Psoas muscle (tissue), 8 donors: ENCODE measurements at places on chromosomes 5 and 9.
A peak's percentile ranks its signal among the peaks of the same experiment; 100 is the strongest.

DNA sequence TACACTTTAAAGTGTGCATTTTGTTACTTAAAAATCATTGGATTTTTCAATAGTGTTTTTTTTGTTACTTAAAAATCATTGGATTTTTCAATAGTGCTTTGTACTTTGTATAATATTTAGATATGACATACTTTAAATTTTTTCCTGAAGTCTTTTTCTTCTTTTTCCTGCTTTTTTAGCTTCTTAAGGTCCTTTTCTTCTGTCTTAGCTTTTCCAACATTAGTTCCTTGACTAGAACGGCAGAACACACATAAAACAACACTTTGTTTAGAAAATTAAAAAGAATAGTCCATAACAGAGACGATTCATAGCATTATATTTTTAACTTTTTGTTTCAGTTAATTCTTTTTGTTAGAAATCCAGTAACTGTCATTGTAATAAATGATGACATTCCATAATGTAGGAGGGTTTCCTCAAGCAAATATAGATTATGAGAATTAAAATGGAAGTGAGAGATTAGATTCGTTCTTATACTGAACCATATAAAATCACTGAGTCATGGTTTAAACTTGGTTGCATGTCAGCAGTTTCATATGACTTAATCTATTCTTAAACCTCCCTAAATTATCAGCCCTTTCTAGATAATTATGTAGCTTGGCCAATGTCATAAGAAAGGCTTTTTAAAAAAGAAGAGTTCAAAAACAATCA, 45.3 kb upstream of the RICTOR start:
- H3K27me3 ChIP-seq: no peaks in the 10 kb centered on the region
- no peaks in the 10 kb centered on the region for H3K4me1 ChIP-seq
- no peak for DNase-seq
- H3K36me3 ChIP-seq: no peaks in the 10 kb centered on the region
- peak overlapping the region; percentile 24 for H3K4me3 ChIP-seq

GRCh38 chr5:72281764-72282499, 38.1 kb downstream of the MRPS27 start:
- H3K36me3 ChIP-seq: peaks cover 9% of the 10 kb centered on the region
- no peaks in the 10 kb centered on the region for H3K27me3 ChIP-seq
- peak overlapping the region; percentile 25 for H3K27ac ChIP-seq
- no peak for DNase-seq

GRCh38 chr5:17129093-17129849, 88.2 kb upstream of the BASP1 start:
- no peaks in the 10 kb centered on the region for H3K4me1 ChIP-seq
- H3K27me3 ChIP-seq: no peaks in the 10 kb centered on the region
- no peak overlapping the region for H3K27ac ChIP-seq
- no peak overlapping the region for H3K4me3 ChIP-seq

GRCh38 chr5:172550996-172551395, 90.1 kb upstream of the NEURL1B start:
- peaks cover 2% of the 10 kb centered on the region for H3K27me3 ChIP-seq
- no peak overlapping the region for H3K4me3 ChIP-seq
- no peaks in the 10 kb centered on the region for H3K36me3 ChIP-seq
- DNase-seq: no peak
- H3K4me1 ChIP-seq: no peaks in the 10 kb centered on the region

GRCh38 chr5:143362664-143363227, 40.7 kb downstream of the NR3C1 start:
- DNase-seq: no peak
- no peaks in the 10 kb centered on the region for H3K36me3 ChIP-seq
- no peak overlapping the region for H3K4me3 ChIP-seq
- H3K4me1 ChIP-seq: peaks cover 66% of the 10 kb centered on the region
- no peak overlapping the region for H3K27ac ChIP-seq

DNA sequence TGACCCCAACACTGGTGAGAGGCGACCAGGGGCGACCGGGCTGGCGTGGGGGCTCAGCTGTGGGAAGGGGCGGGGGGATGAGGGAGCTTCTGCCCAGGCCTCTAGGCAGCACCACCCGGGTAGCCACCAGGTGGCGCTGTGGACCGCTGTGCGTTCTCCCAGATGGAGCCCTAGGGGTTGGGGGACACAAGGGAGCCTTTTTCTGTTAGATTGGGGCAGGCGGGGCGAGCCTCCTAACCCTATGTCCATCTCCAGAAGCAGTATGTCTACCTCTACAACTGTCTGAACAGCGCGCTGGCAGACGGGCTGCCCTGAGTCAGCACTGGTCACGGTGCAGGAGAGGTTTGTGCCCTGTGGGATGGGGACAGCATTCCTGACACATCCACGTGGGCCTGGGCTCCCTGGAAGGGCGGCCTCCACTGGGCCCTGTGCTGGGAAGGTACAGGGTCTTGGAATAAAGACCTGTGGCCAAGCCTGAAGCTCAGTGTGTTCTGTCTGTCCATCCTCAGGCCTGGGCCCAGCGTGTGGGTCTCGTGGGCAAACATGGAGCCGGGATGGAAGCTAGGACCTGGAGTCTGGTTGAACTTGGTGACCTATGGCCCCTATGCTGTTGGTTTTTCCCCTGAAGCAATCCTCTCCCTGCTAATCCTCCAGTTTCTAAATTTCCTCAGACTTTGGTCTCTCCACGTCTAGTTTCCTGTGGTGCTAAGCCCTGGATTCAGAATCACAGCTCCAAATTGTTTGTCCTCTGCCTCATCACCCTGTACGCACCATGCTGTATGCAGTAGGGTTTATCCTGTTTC, 23.1 kb upstream of the SPTLC1 start:
- no peaks in the 10 kb centered on the region for H3K36me3 ChIP-seq
- DNase-seq: peak; percentile 78
- no peaks in the 10 kb centered on the region for H3K4me1 ChIP-seq
- peaks cover 11% of the 10 kb centered on the region for H3K27me3 ChIP-seq
- H3K4me3 ChIP-seq: no peak overlapping the region

DNA sequence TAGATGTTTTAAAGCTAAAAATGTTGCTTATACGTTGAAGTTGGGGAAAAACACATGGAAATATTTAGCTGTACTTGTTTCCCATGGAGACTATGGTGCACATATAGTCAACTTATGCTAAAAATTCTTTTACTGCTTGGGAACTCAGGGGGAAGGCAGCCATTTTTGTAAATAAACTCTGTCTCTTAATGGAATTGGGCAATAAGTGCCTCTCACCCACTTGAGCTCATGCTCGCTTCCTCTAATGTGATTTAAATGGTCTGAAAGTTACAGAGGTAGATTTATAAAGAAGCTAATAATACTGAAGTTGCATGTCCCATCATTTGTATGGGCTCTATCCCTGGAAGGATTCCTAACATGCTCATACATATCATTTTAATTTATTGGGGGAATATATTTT, 523.8 kb downstream of the RASEF start:
- no peaks in the 10 kb centered on the region for H3K27me3 ChIP-seq
- no peak for DNase-seq
- no peaks in the 10 kb centered on the region for H3K4me1 ChIP-seq
- H3K4me3 ChIP-seq: no peak overlapping the region
- H3K27ac ChIP-seq: no peak overlapping the region
- no peaks in the 10 kb centered on the region for H3K36me3 ChIP-seq

DNA sequence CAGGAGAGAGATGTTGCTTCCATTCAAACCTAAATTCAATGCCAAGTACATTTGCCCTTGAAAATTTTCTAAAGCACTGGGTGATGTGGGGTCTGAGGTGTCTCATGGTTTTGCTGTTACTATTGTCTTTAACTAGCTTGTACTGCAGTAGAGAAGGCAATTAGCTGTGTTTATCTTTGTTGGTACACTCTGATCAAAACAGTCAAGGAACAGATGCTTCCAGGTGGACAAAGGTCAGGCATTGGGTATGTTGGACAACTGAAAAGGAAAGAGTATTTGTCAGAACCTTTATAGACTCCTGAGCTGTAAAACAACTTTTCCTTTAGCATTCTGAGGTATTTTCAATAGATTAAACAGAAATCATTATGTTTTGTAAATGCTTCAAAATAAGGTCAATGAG, 2228.7 kb upstream of the WWC1 start:
- H3K4me3 ChIP-seq: no peak overlapping the region
- H3K4me1 ChIP-seq: no peaks in the 10 kb centered on the region
- no peak overlapping the region for H3K27ac ChIP-seq
- H3K27me3 ChIP-seq: no peaks in the 10 kb centered on the region

DNA sequence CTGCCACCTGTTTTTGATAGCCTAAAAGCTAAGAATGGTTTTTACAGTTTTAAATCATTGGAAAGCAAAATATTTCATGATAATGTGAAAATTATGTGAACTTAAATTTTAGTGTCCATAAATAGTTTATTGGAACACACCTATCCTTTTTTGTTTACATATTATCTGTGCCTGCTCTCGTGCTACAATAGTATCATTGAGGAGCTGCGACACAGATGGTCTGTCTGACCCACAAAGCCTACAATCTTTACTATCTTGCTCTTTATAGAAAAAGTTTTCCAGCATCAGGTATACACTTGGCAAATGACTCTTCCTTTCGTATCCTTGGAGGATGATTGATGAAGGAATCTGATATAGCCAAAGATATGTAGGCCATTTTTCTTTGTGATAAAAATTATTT, 40.2 kb downstream of the TTC1 start:
- no peak overlapping the region for H3K27ac ChIP-seq
- no peak for DNase-seq
- H3K36me3 ChIP-seq: peaks cover 9% of the 10 kb centered on the region
- no peak overlapping the region for H3K4me3 ChIP-seq
- H3K4me1 ChIP-seq: no peaks in the 10 kb centered on the region

- no peak for DNase-seq
- H3K4me3 ChIP-seq: no peak overlapping the region
- no peaks in the 10 kb centered on the region for H3K36me3 ChIP-seq
- H3K27me3 ChIP-seq: no peaks in the 10 kb centered on the region
- H3K27ac ChIP-seq: no peak overlapping the region
These were observed 139.5 kb upstream of the DMRTA1 start for GRCh38 chr9:22307013-22307711.

- H3K36me3 ChIP-seq: no peaks in the 10 kb centered on the region
- no peak for DNase-seq
- H3K27ac ChIP-seq: no peak overlapping the region
- H3K4me3 ChIP-seq: no peak overlapping the region
These were observed 64.4 kb downstream of the ARRDC3 start for GRCh38 chr5:91318724-91319123.

- H3K4me1 ChIP-seq: no peaks in the 10 kb centered on the region
- no peak overlapping the region for H3K4me3 ChIP-seq
- no peaks in the 10 kb centered on the region for H3K27me3 ChIP-seq
- H3K27ac ChIP-seq: no peak overlapping the region
- H3K36me3 ChIP-seq: no peaks in the 10 kb centered on the region
These were observed 31.6 kb upstream of the RFK start for GRCh38 chr9:76425677-76426453.

GRCh38 chr5:66854416-66854815, 258.2 kb downstream of the MAST4 start:
- no peaks in the 10 kb centered on the region for H3K27me3 ChIP-seq
- DNase-seq: no peak
- H3K4me1 ChIP-seq: no peaks in the 10 kb centered on the region
- no peaks in the 10 kb centered on the region for H3K36me3 ChIP-seq
- H3K4me3 ChIP-seq: no peak overlapping the region

- H3K27ac ChIP-seq: no peak overlapping the region
- peaks cover 13% of the 10 kb centered on the region for H3K4me1 ChIP-seq
- H3K36me3 ChIP-seq: peaks cover 8% of the 10 kb centered on the region
- H3K4me3 ChIP-seq: no peak overlapping the region
- no peak for DNase-seq
These were observed 145.8 kb downstream of the GIN1 start for GRCh38 chr5:102974177-102974576.

- no peak overlapping the region for H3K4me3 ChIP-seq
- H3K36me3 ChIP-seq: no peaks in the 10 kb centered on the region
- H3K4me1 ChIP-seq: no peaks in the 10 kb centered on the region
- H3K27me3 ChIP-seq: no peaks in the 10 kb centered on the region
- no peak for DNase-seq
These were observed 131.5 kb upstream of the SV2C start for GRCh38 chr5:75951716-75952115.

GRCh38 chr5:35854248-35854647, 2.4 kb upstream of the IL7R start:
- H3K27ac ChIP-seq: no peak overlapping the region
- no peaks in the 10 kb centered on the region for H3K27me3 ChIP-seq
- H3K36me3 ChIP-seq: no peaks in the 10 kb centered on the region
- no peak for DNase-seq
- H3K4me1 ChIP-seq: no peaks in the 10 kb centered on the region

GRCh38 chr9:116381350-116381749, 227.8 kb downstream of the PAPPA start:
- no peak for DNase-seq
- no peak overlapping the region for H3K4me3 ChIP-seq
- H3K4me1 ChIP-seq: no peaks in the 10 kb centered on the region
- H3K27me3 ChIP-seq: no peaks in the 10 kb centered on the region

- no peaks in the 10 kb centered on the region for H3K27me3 ChIP-seq
- H3K27ac ChIP-seq: no peak overlapping the region
- H3K4me1 ChIP-seq: peaks cover 6% of the 10 kb centered on the region
- no peak for DNase-seq
- peaks cover under 1% of the 10 kb centered on the region for H3K36me3 ChIP-seq
These were observed 33.3 kb downstream of the TDRD7 start for GRCh38 chr9:97445119-97445701.

DNA sequence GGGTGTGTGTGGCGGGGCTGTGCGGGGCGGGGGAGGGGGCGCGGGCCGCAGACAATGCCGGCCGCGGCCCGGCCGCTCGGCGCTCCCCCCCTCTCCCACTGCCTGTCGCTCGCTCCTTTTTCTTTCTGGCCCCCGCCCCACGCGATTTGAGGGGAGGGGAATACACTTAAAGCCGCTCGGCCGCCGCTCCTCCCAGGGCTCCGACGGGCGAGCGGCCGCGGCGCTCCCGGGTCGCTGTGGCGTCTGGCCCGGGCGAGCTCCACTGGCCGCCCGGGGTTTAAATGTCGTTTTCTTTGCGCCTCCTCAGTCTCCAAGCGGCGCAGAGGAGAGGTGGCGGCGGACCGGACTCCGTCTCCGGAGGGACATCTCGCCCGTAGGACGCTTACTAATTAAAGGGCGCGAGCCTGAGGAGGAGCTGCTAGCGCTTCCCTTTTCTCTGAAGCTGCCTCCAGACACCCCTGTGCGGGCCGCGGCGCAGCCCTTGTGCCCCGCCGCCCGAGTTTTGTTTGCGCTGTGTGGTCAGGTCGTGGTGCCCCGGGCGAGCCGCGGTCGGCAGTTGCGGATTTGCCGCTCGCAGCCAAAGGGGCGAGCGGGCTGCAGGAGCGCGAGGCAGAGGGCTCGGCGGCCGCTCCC, 1.4 kb downstream of the ZSWIM6 start:
- peak; percentile 71 for DNase-seq
- H3K27me3 ChIP-seq: no peaks in the 10 kb centered on the region
- H3K4me3 ChIP-seq: peak overlapping the region; percentile 91
- no peaks in the 10 kb centered on the region for H3K36me3 ChIP-seq
- H3K27ac ChIP-seq: peak overlapping the region; percentile 80
- H3K4me1 ChIP-seq: peaks cover 19% of the 10 kb centered on the region
